Natural killer cell treated with Interleukin-12 subunit alpha and Interleukin-12 subunit beta and Interleukin-15 and Interleukin-18, amount 100 ng/mL, for 72 hours (primary cell): ENCODE measurements at places on chromosomes 7 and 10. TPM values are rescaled to one million over a fixed set of nuclear protein-coding genes. Genes with fewer than 3 reads are reported as not detected.

The OR9A2 gene
- total RNA-seq, result not detected

- H3K4me3 ChIP-seq, result no peak overlapping the region
- no peak overlapping the region for H3K27ac ChIP-seq
- H3K4me1 ChIP-seq, result no peaks in the 10 kb centered on the region
These were observed 954.7 kb upstream of the GHITM start for GRCh38 chr10:83184641-83185040.

The PSPH gene
- total RNA-seq, result 28.8 TPM

DNA sequence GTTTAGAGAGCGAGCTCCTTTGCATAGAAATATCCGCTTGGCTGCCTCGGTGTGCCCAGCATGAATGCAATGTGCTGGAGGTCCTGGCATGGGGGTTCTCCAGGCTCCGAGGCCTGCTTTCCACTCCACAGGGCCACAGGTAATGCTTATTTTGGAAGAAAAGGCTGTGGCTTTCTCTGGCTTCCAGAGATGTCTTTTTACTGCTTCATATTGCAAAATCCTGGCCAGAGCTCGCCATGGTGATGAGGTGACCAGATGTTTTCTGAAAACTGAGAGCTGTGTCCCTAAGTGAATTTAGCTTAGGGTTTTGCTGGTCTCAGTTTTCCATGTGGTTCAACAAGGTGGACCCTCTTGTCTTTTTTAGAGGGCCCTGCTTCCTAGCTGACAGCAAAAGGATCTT is 65.2 kb downstream of the BMPER start:
- no peak overlapping the region for H3K4me3 ChIP-seq
- no peak for DNase-seq
- no peaks in the 10 kb centered on the region for H3K4me1 ChIP-seq
- no peaks in the 10 kb centered on the region for H3K27me3 ChIP-seq
- H3K27ac ChIP-seq, result no peak overlapping the region
- H3K36me3 ChIP-seq, result no peaks in the 10 kb centered on the region

The CFAP69 gene
- 0.33 TPM for total RNA-seq

The NXPH1 gene
- not detected for total RNA-seq

The HTR5A gene
- total RNA-seq, result not detected

- no peak for DNase-seq
- H3K27me3 ChIP-seq, result peaks cover 33% of the 10 kb centered on the region
- H3K27ac ChIP-seq, result no peak overlapping the region
These were observed 51.2 kb upstream of the PALS2 start for GRCh38 chr7:24521917-24522623.

GRCh38 chr10:125035588-125036295 is 93.8 kb downstream of the ZRANB1 start:
- H3K36me3 ChIP-seq, result no peaks in the 10 kb centered on the region
- H3K27ac ChIP-seq, result peak overlapping the region; percentile 23
- no peak overlapping the region for H3K4me3 ChIP-seq
- H3K27me3 ChIP-seq, result no peaks in the 10 kb centered on the region
- H3K4me1 ChIP-seq, result peaks cover 73% of the 10 kb centered on the region

GRCh38 chr7:105766421-105767073 is 109.9 kb downstream of the ATXN7L1 start:
- DNase-seq, result no peak
- H3K4me1 ChIP-seq, result peaks cover 8% of the 10 kb centered on the region
- no peak overlapping the region for H3K27ac ChIP-seq
- H3K27me3 ChIP-seq, result no peaks in the 10 kb centered on the region

DNA sequence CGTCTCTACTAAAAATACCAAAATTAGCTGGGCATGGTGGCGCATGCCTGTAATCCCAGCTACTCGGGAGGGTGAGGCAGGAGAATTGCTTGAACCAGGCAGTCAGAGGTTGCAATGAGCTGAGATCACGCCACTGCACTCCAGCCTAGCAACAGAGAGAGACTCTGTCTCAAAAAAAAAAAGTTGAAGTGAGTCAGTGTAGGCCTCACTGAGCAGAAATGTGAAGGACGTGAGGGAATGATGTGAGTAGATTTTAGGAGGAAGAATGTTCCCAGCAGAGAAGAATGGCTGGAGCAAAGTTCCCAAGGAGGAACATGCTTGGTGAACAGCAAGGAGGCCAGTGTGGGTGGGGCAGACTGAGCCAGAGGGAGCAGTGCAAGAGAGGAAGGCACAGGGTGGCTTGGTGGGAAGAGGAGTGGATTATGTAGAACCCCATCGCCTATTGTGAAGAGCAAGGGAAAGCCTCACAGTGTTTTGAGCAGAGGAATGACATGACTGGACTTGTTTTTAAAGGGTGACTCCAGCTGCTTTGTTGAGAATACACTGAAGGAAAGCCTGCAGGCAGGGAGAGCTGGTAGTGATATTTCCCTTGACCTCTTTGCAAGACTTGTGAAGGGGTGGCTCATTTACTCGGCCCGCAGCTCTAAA is 708.7 kb downstream of the SUGCT start:
- no peak overlapping the region for H3K27ac ChIP-seq
- no peak for DNase-seq
- H3K36me3 ChIP-seq, result peaks cover 6% of the 10 kb centered on the region
- no peak overlapping the region for H3K4me3 ChIP-seq
- no peaks in the 10 kb centered on the region for H3K27me3 ChIP-seq

GRCh38 chr7:154906201-154906600 is 96.7 kb downstream of the PAXIP1 start:
- H3K4me1 ChIP-seq, result no peaks in the 10 kb centered on the region
- H3K27ac ChIP-seq, result no peak overlapping the region
- no peak for DNase-seq
- H3K36me3 ChIP-seq, result no peaks in the 10 kb centered on the region
- no peak overlapping the region for H3K4me3 ChIP-seq
- peaks cover 3% of the 10 kb centered on the region for H3K27me3 ChIP-seq

GRCh38 chr10:129877773-129878371 is 86.2 kb downstream of the EBF3 start:
- no peak for DNase-seq
- H3K27me3 ChIP-seq, result peaks cover 7% of the 10 kb centered on the region
- no peak overlapping the region for H3K4me3 ChIP-seq
- H3K36me3 ChIP-seq, result no peaks in the 10 kb centered on the region

GRCh38 chr7:92246360-92247101 is 757 bp downstream of the ANKIB1 start:
- DNase-seq, result no peak
- H3K27ac ChIP-seq, result peak overlapping the region; percentile 100
- no peaks in the 10 kb centered on the region for H3K27me3 ChIP-seq
- H3K4me1 ChIP-seq, result peaks cover 33% of the 10 kb centered on the region

GRCh38 chr10:98556061-98556460 is 109.3 kb upstream of the HPS1 start:
- H3K4me3 ChIP-seq, result no peak overlapping the region
- no peak for DNase-seq
- H3K27ac ChIP-seq, result no peak overlapping the region

DNA sequence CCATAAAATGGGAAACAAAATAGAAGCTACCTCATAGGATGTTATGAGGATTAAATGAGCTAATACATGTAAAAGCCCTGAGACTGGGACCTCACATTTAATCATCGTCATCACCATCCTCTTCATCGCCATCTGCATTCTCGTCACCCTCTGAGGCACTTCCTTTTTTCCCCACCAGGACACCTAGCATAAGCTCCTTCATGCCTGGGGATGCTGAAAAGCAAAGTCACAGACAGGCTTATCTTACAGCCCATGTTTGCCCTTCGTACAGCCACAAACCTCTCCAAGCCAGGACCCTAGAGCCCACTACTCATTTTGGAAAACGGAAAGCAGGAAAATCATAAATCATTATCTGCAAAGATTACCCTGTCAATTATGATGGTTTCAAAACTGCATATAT is 249.6 kb downstream of the GPAM start:
- no peak for DNase-seq
- no peaks in the 10 kb centered on the region for H3K27me3 ChIP-seq
- no peaks in the 10 kb centered on the region for H3K4me1 ChIP-seq
- no peak overlapping the region for H3K4me3 ChIP-seq

The PLAU gene
- total RNA-seq, result not detected

The CADPS2 gene
- total RNA-seq, result not detected

The SGCE gene
- 1.0 TPM for total RNA-seq

The PNLIPRP3 gene
- total RNA-seq, result not detected

The SORBS1 gene
- total RNA-seq, result 1.4 TPM

The SYNPO2L gene
- total RNA-seq, result not detected

DNA sequence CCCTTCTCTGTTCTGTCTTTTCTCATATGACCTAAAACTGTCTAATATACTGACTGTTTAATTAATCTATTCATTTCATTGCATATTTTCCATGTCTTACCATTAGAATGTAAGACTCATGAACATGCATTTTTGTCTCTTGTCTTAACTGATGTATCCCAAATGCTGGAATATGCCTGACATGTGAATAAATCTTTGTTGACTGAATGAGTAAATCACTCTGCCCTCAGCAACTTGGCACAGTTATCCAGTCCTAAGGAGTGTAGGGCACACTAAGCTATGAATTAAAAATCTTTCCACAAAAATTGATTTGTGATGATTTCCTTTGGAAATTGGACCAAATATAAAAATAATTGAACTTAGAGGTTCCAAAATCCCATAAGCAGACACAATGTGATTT is 111.3 kb downstream of the ETV1 start:
- no peaks in the 10 kb centered on the region for H3K36me3 ChIP-seq
- DNase-seq, result no peak
- H3K4me3 ChIP-seq, result no peak overlapping the region

DNA sequence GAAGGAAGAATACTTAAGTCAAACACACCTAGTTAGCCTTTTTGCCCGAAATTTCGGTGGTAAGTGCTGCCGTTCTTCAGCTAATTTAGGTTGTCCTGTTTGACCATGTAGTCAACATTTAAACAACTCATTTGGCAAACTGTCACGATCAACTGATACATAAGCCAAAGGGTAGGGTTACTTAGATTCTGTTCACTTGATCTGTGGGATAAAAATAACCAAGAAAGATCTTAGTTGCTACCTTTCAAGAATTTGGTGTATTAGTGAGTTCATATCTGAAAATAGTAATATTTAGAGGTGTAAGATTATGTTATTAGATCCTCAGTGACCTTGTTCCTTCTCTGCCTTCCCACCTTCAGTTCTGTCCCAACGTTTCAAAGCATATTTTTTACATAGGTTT is 2.0 kb downstream of the TNKS2 start:
- peaks cover 2% of the 10 kb centered on the region for H3K36me3 ChIP-seq
- peak overlapping the region; percentile 96 for H3K4me3 ChIP-seq
- H3K4me1 ChIP-seq, result peaks cover 73% of the 10 kb centered on the region
- no peak for DNase-seq
- no peaks in the 10 kb centered on the region for H3K27me3 ChIP-seq

DNA sequence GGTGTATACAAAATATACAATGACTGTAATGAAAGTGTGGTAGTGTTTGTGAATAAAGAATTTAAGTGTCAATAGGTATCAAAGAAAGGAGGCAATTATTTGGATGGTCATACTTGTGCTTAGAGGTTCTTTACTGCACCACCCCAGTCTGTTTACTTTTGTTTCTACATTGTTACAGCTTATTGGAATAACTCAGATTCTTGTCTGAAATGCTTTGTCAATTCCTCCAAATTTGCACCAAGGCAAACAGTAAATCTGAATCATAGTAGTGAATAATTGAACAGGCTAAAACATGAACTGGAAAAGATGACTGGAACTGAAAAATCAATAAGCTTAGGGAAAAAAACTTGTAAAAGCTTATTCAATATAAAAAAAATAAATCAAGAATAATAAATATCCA is 319.2 kb downstream of the EXOC4 start:
- no peak overlapping the region for H3K27ac ChIP-seq
- no peaks in the 10 kb centered on the region for H3K4me1 ChIP-seq
- no peaks in the 10 kb centered on the region for H3K27me3 ChIP-seq
- H3K36me3 ChIP-seq, result no peaks in the 10 kb centered on the region

The C10orf67 gene
- not detected for total RNA-seq

GRCh38 chr7:141097430-141097829 is 23.6 kb downstream of the TMEM178B start:
- H3K27ac ChIP-seq, result no peak overlapping the region
- H3K4me3 ChIP-seq, result no peak overlapping the region
- no peaks in the 10 kb centered on the region for H3K4me1 ChIP-seq

DNA sequence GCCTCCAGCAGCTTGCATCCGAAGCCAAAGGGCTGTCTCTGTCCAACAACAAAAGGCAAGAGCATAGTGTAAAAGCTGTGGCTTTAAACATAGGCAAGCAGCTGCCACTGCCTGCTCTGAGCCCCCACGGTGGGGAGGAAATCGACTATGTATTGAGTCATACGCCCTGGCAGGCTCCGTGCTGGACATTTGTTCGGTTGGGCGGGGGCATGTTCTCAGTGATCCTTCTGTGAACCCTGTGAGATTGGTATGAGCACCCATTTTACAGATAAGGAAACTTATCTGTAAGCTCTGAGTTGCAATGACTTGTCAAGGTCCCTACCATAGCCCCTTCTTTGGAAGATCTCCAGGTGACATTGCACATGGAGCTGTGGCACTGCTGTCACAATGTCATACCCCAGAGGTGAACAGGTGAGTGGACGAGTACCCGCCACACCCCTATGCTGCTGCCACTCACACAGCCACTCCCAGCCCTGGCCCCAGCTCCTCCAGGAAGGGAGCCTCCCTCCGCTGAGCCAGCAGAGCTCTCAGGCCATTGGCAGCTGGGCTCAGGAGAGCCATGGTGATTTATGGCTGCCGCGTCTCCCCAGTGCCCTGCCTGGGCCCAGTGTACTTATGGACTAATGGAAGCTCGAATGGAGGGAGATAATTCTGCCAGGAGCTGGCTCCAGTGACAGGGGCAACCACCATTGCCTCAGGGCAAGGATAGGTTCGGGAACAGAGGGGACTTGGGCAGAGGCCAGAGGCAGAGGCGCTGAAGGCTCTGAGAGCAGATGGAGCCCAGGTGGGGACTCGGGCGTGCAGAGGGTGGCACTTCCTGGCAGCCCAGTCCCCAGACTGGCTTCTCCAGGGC is 43.7 kb downstream of the UNC5B start:
- H3K27ac ChIP-seq, result no peak overlapping the region
- no peaks in the 10 kb centered on the region for H3K4me1 ChIP-seq
- no peaks in the 10 kb centered on the region for H3K27me3 ChIP-seq
- no peak for DNase-seq

GRCh38 chr10:118506671-118507590 is 88.5 kb downstream of the PRLHR start:
- no peaks in the 10 kb centered on the region for H3K36me3 ChIP-seq
- no peak overlapping the region for H3K27ac ChIP-seq
- no peaks in the 10 kb centered on the region for H3K4me1 ChIP-seq
- DNase-seq, result no peak
- no peak overlapping the region for H3K4me3 ChIP-seq

GRCh38 chr7:8015100-8015745 is 46.6 kb downstream of the GLCCI1 start:
- no peaks in the 10 kb centered on the region for H3K36me3 ChIP-seq
- peak overlapping the region; percentile 64 for H3K4me3 ChIP-seq
- no peak for DNase-seq
- H3K4me1 ChIP-seq, result peaks cover 35% of the 10 kb centered on the region
- peak overlapping the region; percentile 72 for H3K27ac ChIP-seq
